Fibroblast of skin of right biceps (primary cell): ENCODE measurements at places on chromosomes 1 and 21.

DNA sequence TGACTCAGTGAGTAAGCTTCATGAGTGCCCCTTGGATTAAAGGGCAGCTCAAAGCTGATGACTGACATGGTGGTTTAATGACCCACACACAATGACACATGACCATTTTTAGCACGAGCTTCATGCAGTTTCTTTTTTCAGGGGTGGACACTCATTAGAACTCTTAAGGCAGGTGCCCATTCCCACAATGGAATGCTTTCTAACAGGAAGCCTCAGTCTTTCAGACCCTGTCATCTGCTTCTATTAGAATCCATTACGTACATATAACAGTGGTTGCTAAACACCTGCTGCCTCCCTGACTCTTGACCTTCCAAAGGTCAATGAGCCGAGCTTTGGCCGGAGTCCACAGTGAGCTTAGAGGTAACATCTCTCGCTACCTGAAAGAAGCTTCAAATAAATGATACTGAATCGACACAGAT, 27.4 kb downstream of the AKNAD1 start:
- DNase-seq: peak; percentile 22

DNA sequence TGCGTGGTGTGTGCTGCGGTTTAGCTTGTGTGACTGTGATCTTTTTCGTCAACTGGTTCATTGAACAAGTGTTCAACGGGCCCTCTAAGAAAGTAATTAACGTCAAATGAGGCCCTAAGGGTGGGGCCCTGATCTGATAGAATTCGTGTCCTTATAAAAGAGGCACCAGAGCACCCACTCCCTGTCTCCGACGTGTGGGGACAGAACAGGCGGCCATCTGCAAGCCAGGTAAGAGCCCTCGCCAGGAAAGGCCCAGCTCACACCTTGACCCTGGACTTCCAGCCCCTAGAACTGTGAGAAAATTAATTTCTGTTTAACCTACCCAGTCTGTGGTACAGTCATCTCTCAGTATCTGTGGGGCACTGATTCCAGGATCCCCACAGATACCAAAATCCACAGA, 20.4 kb upstream of the SAMD11 start:
- DNase-seq: no peak

GRCh38 chr1:230860617-230861384, 7.5 kb downstream of the C1orf198 start:
- no peak for DNase-seq

- DNase-seq: no peak
Measured at GRCh38 chr1:168691541-168691940, 37.5 kb downstream of the DPT start.

DNA sequence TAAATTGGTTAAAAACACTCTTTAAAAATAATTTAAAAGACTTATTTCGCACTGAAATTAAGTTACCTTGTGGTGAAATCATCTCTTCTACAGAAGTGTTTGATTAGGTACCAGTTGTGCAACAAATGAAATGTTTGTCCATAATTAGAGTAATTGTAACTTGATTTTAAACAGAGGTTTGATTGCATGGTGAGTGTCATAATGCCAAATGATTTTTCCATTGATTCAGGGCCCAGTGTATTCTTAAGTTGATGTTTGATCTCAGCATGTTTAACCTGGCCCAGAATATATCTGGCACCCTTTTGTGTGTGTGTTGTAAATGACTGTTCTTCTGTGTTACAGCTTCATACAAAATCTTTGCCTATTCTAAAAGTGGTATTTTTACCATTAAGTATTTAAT, 28.5 kb downstream of the LRRC8B start:
- no peak for DNase-seq

- DNase-seq: no peak
Measured at GRCh38 chr1:76989976-76990375, 122.7 kb downstream of the ST6GALNAC5 start.

DNA sequence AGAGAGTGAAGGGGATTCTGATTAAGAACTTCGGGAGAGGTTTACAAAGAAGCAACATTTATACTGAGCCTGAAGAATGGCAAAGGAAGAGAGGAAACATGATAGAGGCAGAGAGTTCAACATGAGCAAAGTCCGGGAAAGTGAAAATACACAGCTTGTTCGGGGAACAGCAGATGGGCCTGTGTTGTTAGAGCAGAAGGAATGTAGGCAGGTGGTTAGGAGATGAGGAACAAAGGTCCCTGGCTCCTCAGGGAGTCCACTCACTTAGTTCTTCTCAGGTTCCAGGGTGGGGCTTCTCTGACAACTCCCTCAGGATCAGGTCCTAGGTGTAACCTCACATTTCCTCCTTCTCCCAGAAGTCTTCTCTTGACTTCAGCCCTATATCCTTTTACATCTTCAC, 5.1 kb upstream of the ZNF326 start:
- no peak for DNase-seq

DNA sequence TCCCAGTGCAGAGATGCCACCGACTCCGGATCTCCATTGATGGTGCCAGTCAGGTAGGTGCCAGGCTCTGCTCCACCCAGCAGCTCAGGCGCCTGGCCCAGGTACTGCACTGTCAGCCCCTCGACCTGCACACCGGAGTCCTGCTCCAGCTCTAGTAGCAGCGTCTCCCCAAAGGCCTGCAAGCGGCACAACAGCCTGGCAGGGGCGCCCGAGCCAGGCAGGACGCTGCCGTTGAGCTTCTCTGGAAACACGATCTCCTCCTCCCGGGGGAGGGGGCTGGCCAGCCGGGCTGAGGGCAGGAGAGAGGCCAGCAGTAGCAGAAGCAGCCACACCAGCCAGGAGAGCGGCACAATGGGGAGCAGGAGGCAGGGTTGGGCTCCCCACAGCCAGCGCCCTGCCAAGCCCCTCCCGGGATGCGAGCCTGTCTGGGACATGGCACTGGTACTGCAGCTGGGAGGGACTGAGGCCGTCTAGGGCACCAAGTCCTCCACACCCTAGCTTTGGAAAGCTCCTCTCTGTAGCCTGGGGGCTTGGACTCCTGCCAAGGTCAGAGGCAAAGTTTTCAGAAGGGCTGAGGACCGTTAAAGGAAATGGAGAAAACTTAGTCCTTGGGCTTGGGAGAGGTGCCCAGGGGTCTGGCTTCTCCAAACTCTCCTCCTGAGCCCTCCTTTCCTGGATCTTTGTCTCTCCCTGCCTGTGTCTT, 509 bp downstream of the ADAMTS4 start:
- DNase-seq: peak; percentile 37

- no peak for DNase-seq
Measured at GRCh38 chr1:186765446-186765845, 63.3 kb upstream of the PLA2G4A start.

DNA sequence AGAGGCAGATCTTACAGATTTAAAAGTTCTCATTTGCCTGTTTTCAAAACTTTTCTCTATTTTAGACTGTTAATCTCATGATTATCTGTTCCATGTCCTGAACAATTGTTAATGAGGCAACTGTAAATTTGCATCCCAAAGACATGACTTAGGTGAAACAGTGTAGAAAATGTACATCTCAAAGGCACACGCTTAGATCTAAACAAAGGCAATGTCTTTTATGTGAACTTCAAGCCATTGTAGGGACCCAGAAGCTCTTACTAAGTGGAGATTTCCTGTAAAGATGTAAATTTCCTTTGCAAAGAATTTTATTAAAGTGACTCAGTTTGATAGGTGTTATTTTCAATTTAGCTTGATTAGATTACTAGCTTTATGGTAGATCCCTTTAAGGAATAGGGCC, 125.2 kb upstream of the F3 start:
- DNase-seq: no peak

GRCh38 chr1:14964711-14965055, 188.9 kb upstream of the TMEM51 start:
- peak; percentile 49 for DNase-seq

DNA sequence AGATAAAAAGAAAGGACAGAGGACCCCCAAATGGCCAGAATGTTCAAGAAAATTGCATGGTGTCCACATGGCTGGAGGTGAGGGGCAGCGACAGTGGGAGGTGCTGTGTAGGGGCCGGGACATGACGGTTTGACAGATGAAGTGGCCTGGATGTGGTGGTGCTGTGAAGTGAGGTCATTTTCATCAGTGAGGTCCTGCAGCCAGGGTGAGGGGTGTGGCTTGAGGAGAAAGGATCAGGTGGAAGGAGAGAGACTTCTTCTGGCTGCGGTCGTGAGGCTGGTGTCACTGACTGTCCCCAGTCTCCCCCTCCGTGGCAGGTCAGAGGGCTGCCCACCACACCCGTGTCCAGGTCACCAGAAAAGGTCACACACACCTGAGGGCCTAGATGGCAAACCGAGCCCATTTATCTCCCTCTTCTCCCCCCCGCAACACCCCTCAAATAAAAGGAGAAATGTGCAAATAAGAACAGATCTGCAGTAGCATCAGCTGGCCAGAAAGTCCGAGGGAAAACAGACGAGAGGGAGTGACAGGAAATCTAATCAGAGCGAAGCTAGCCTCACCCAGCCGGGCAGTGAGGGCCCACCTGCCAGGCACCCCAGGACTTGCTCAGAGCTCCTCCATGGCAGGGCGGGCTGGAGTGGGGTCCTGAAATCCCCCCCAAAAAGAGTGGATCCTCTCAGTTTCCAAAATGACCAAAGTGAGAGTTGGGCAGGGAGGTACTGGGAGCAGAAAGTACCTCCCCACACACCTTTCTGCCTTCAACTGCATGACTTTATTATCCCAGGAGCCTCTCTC, 148.5 kb upstream of the EDN2 start:
- no peak for DNase-seq

DNA sequence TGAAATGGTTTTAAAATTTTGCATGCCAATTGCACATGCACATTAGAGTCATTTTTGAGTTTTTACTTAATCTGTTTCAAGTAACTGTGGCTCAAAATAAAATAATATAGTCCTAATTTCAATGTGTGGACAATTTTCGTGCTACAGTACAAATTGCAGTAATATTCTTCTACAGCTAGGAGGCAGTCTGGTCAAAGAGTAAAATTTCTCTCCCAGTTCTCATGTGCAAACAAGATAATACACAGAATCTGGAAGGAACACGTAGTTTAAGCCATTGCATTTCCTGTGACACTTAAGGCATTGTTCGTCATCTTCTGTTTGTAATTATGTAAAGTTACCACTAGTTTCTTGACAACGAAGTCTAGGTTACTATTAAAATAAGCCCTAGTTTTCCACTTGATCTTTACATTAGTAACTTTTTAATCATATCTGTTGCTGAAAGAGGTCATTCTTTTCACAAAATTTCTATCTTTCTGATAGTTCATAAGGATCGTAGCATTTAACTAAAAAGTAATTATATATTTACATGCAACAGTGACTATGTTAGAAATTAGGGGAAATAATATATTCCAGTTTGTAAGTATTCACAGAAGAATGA, 28.9 kb downstream of the ODR4 start:
- DNase-seq: peak; percentile 75

- DNase-seq: no peak
Measured at GRCh38 chr1:20351911-20352701, 61.4 kb downstream of the VWA5B1 start.

DNA sequence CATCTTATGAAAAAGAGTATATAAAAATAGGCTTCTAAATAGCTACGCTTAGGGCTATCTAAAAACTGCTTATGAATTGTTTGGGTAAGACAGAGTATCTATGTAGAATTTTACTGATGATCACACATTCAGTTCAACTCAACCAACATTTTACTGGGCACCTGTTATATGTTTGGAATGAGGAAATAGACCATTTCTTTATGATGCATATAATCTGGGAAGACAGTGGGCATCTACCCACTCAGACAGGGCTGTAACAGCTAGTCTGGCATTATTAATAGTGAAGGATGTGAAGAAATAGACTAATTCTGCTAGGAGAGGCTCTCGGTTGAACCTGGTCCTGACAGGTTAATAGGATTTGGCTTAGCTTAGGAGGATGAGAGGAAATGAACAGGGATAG, 56.9 kb downstream of the TIAM1 start:
- DNase-seq: no peak

- DNase-seq: peak; percentile 57
Measured at GRCh38 chr21:43810505-43811261, 21.3 kb downstream of the RRP1 start.

- no peak for DNase-seq
Measured at GRCh38 chr1:161187311-161187710, 10.0 kb upstream of the B4GALT3 start.

DNA sequence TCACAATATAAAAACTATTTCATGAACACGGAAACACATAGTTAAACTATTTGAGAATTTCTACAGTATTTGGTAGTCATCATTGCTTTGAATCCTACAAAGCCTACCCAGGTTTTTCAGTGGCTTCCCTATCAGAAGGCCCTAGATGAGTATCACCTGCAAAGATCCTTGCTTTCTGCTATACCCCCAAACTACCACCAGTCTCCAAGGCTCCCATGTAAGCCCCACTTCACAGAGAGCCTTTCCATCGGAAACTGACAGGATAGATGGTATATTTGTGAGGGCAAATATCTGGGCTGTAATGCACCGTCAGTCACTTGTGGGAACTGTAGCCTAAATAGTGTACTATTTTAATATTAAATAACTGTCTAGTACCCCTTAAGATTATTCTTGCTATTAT, 674.3 kb downstream of the BRINP3 start:
- DNase-seq: no peak

DNA sequence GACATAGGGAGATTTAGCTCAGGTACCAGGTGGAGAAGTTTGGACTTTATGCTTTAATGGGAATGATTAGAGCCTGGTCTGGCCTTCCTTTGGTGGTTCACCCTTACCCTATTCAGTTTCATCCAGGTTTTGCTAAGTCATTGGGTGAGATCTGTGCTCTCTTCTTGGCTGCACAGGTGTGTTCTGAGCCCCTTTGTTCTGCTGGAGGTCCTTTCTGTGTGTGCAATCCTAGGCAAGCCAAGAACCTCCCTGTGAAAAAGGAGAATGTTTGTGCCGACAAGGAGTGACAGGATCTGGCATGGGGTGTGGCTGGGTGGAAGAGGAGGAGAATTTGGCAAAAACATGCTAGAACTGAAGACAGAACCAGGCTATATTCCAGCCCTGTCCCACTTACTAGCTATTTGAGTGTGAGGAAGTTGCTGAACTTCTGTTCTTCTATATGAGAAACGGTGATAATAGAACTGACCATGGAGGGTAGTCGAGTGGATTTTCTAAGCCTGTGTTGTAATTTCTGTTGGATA, 4.6 kb downstream of the GSTM5 start:
- DNase-seq: no peak

DNA sequence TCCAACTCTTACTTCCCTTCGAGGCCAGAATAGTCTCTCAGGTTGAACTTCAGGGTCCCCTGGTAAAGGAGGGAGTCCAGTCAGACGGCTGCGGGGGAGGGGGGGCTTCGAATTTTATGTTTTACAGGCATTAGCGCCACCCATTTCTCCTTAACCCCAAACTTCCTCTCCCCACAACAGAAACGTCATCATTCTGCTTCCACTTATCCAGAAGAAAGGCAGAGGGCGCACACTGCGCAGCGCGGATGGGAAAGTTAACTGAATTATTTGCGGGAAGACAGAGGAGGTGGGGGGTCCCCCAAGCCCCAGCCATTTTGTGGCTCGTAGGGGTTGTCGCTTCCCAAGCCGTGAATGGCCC, 529 bp upstream of the PRMT2 start:
- peak; percentile 93 for DNase-seq

- DNase-seq: no peak
Measured at GRCh38 chr1:208781391-208782045, 537.3 kb upstream of the PLXNA2 start.

- DNase-seq: peak; percentile 81
Measured at GRCh38 chr1:183318433-183318832, 99.7 kb downstream of the NMNAT2 start.
